ENCODE measurements at places on chromosomes 2 and 18. TPM values are rescaled to one million over a fixed set of nuclear protein-coding genes. Genes with fewer than 3 reads are reported as not detected.

LRP2 gene
- not detected for polyA plus RNA-seq

DNA sequence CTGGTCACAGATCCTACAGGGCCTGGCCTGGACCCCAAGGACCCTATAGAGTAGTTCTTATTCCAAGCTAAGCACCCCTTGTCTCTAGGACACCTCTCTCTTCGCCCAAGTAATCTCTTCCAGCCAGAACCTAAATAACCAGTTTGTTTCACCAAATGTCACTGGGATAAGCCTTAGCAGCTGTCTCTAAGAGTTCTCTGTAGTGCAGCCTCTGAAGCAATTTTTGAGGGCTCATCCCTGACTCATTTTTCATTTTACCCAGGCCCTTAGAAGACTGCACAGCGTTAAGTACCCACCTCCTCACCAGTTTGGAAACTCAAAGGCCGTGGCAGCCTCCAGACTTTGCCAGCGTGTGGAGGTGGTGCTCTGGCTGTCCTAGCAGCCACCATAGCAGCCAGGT, 290.1 kb upstream of the SIX2 start:
- no peak for DNase-seq

DNA sequence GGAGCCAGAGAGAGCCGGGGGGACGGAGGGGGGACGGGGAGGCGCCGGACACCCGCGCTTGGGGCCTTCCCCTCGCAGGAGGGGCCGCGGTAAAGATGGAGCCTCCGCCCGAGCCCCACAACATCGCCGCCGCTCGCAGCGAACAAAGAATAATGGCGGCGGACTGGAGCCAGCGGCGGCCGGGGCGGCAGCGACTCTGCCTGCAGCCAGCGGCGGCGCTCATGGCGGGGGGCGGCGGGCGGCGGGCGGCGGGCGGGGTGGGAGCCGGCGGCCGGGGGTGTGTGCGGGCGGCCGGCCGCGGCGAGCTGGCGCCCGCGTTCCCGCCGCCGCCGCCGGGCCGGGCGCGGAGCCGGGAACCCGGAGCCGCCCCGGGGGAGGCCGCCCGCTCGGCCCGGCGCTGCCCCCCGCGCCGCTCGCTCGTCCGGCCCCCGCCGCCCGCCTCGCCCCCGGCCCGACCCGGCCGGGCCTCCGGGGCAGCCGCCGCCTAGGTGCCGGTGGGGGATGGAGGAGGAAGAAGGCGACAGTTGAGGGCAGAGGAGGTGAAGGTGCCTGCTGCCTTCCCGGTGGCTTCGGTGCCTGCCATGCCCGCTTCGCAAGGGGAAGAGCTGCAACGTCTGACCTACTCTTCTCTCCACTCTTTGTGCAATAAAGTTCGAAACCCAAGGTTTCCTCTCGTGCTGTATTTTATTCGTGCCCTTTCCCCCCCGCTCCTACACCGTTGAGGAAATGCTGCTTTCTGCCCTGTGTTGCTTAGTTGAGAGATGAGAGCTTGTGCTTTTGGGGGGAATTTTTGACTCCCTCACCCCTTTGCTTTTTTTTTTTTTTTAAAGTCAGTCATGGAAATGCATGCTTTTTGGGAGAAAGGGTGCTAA, 634 bp downstream of the CREB1 start:
- DNase-seq, result peak; percentile 72

DNA sequence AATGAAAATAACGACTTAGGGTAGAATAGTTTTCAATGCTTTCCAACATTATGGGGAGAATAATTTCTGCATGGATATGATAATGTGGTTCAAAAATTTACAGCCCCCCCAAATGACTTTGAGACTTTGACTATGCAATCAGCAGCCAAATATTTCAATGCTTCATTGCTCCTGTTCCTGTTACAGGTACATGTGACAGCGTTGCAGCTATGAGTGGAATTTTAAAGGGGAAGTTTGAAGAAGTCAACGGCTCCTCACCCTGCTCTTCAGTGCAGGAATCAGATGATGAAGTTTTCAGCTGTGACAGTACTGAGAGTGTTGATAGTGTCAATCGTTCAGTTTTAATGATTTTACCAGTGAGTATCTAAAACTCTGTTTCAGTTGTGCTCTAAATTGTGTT, 25.1 kb downstream of the CSRNP3 start:
- DNase-seq, result no peak

DNA sequence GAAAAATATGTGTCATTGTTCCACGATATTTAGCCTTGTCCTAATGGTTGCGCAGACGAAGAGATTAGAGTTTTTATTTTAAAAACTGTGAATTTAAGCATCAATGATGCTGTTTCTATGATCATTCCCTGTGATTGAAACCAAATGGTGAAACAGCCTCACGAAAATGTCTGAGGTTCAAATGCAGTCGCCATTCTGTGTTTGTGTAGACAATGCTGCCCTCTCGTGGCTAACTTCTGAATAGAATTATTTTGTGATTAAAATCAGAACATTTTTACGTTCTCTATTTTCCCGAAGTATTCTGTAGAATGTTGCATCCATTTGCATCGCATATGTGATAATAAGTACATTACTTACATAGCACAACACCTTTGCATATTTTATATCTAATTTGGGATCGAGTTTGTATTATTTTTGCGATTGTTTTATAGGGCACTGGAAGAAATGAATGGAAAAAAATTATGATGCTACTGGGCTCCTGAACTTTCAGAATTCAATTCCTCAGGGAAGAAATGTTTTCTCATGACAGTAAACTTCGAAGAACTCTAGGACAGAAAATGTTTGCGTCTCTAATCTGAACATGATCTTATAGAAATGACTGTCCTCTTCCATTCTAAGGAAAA, 54.8 kb upstream of the CREB1 start:
- DNase-seq, result peak; percentile 66
